Activated CD4-positive, alpha-beta T cell treated with anti-CD3 and anti-CD28 coated beads, Interleukin-2, amount 10 ng/mL, durations not matched to agents 24 days and 14 days (primary cell): ENCODE measurements at places on chromosomes 13 and 19.

- no peak for DNase-seq
Measured at GRCh38 chr13:92103689-92104153, 705.3 kb downstream of the GPC5 start.

GRCh38 chr19:3118232-3119070 is 17.4 kb upstream of the GNA15 start:
- DNase-seq = no peak

GRCh38 chr19:47313754-47314295 is 4.2 kb downstream of the C5AR1 start:
- DNase-seq = no peak

GRCh38 chr13:20363172-20363571 is 131.1 kb upstream of the GJB6 start:
- DNase-seq = no peak

GRCh38 chr19:34180273-34180672 is 8.0 kb downstream of the LSM14A start:
- no peak for DNase-seq
